ENCODE measurements at places on chromosomes 3 and 15.

DNA sequence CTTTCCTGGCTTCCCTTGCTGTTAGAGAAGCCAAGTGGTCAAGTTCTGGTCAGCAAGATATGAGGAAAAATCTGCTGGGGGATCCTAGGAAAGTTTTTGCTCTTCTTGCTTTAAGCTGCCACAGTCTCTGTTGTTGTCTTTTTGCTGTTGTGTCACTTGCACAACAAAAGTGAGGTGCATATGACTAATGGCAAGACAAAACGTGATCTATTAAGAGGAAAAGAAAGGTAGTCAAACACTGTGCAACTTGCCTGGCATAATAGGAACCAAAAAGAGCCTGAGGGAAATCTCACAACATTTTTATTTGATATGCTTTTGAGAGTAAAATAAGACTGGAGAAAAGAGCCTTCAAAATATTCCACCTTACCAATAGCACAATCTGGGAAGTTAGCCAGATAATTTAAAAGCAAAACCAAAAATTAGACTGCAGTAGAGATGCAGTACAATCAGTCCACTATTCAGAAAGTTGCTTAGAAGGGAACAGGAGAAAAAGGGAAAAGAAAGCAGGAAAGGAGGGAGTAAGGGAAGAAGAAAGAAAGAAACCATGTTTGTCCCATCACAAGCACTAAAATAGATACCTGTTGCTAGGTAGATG, 110.0 kb upstream of the SLC4A7 start:
- no peak for DNase-seq

DNA sequence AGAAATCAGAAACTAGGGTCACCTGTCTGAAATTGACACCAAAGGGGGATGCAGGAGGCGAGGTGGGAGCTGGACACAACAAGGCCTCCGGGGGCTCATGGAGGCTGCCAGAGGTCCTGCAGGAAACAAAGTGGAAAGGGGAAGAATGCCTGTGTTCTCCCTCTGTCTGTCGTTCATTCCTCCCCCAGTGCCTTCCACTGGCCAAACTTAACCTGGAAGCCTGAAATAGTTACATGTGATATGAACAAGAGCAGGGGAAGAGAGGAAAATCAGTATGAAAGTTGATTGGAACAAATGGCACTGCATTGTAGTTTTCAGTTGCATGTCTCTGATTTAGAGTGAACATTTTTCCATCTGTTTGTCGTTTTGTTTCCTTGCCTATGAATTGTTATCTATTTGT, 502.0 kb upstream of the CFAP20DC start:
- DNase-seq: no peak

- DNase-seq: no peak
Observed at GRCh38 chr3:117107946-117108345, 398.4 kb downstream of the TUSC7 start.

DNA sequence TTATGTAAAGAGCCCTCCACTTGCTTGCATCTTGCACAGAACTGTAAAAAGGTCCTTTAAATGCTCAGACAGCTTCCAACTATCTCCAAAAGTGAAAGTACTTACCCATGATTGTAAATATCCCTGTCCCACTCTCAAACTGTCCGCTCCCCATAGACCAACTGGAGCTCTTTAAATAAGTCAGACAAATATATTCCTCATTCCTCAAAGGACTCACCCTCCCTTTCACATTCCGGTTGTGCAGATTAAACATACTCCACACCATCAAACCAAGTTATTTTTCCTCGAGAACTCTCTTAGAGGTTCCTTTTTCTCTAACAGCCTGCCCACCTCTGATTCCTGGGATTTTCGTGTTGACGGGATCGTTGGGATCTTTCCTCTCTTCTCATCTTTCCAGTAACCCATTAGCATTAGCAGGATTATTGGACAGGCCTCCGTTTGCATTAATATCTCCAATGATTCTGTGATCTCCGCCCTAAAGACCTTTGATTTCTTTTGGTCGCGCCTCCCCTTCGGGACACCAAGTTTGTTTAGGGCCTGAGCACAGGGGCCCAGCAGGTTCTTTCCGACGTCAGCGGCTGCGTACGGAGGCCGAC, 763 bp downstream of the GOLGB1 start:
- no peak for DNase-seq

All from NT2/D1 (cell line).